ENCODE measurements at places on chromosomes 12 and 14. TPM values are rescaled to one million over a fixed set of nuclear protein-coding genes. Genes with fewer than 3 reads are reported as not detected.

Gene PTCSC3
- 0.67 TPM for polyA plus RNA-seq

GRCh38 chr14:61875483-61875882, 113.3 kb downstream of the SNAPC1 start:
- no peak for DNase-seq

DNA sequence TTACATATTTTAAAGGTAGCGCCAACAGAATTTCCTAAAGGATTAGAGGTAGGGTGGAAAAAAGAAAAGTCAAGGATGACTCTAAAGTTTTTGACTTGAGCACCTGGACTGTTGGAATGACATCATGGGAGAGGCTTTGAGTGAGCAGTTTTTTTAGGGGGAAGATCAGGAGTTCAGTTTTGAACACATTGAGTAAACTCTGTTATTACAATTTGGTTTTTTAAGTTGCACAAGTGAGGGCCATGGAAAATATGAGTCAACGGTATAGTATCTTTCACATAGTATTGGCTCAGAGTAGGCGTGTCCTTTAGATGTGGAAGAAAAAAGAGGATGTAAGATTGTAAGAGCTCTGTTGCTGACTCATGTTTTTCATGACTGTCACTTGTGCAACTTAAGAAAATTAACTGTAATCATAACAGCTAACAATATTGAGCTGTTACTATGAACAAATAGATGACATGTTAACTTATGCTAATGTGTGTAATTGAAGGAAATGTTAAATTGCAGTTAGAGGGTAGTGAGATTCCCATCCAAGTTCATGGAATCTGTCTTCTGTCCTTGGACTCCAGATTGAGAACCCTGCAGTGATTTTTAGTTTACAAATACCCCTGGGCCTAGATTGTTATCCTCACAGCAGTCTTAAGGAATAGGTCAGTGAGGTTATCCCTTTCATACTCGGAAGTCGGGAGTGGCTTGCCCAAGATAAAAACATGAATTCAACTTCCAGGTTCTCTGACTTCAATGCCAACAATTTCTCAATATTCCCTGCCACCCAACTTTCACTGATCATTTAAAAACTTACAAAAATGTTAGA, 48.2 kb upstream of the ATP2B1 start:
- DNase-seq, result no peak

DNA sequence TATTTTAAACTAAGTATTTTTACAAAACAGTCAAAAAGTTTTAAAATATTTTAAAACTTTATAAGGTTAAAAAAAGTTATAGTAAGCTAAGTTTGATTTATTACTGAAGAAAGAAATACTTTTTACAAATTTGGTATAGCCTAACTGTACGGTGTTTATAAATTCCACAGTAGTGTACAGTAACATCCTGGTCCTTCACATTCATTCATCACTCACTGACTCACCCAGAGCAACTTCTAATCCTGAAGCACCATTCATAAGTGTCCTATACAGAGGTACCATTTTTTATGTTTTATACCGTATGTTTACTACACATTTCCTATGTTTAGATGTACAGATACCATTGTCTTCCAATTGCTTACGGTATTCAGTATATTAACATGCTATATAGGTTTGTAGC, 170.0 kb downstream of the KLHL28 start:
- DNase-seq, result no peak

- no peak for DNase-seq
Observed at GRCh38 chr12:98334768-98335167, 180.6 kb upstream of the TMPO start.

Data from left kidney (tissue), 8 donors.